ENCODE measurements at places on chromosomes 4 and X.

- DNase-seq: no peak
These were observed 305.6 kb upstream of the NR3C2 start for GRCh38 chr4:148747721-148748268.

- no peak for DNase-seq
These were observed 97.4 kb downstream of the RASL11B start for GRCh38 chr4:52959541-52959940.

GRCh38 chr4:121519236-121519838 lies 138.5 kb upstream of the QRFPR start:
- no peak for DNase-seq

GRCh38 chr4:184818216-184818564 lies 7.6 kb downstream of the ACSL1 start:
- no peak for DNase-seq

- peak; percentile 58 for DNase-seq
These were observed 85.1 kb downstream of the APBB2 start for GRCh38 chr4:41129128-41129754.
